ENCODE measurements at places on chromosomes 5 and 9.
A peak's percentile ranks its signal among the peaks of the same experiment; 100 is the strongest.

DNA sequence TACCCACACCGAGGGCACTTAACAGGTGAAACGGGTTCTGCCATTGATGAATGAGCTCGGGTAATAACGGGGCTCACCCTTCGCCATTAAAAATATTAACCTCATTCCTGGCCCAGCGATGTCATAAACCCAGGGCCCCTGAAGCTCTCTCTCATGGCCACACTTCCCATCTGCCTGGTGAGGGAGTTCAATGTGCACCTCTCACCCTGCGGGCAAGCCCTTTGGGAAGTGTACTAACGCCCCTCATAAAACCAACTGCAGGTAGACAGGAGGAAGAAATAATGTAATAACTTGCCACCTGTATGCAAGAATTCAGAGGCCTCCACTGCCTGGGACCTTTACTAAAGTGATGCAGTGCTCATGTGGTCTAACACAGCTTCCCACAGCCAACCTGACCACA, 35.1 kb downstream of the SHB start:
- DNase-seq: no peak

DNA sequence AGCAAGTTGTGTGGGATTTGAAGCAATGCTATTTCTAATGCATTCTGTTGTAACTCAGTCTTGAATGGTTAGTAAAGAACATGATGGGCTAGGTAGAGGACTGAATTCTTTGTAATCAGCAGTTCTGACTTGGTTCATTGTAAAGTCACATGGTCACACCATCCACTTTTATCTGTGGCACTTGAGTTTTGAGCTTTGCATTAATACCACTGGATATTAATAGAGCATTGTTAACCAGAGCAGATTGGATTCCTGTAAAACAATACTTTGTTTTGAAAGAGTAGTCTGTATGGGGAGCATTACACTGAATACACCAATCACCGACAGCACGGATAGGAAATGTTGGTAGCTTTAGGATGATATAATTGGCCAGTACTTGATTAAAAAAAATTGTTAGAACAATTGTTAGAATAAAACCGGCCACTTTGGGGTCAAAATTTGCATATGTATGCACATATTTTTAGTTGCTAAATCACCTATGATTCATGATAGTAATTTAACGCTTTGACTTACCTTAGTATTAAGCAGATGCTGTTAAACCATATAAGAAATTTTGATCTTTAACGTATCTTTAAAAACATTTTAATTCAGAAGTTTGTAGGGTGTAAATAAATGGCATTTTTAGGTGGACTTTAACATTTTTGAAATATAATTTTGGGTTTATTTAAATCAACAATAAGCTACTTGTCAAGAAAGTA, 17.4 kb downstream of the SLC12A2 start:
- DNase-seq: no peak

DNA sequence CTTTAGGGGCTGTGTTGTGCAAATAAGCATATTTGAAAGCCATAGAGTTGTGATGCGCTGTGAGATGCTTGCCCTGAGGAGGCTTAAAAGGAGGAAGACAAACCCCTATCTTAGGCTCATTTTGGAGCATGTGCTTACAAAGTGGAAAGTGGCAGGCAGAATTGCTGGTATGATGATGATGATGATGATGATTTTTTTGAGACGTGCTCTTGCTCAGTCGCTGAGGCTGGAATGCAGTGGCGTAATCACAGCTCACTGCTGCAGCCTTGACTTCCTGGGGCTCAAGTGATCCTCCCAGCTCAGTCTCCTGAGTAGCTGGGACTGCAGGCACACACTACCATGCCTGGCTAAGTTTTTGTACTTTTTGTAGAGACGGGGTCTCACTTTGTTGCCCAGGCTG, 1.7 kb downstream of the CNOT8 start:
- DNase-seq: no peak

DNA sequence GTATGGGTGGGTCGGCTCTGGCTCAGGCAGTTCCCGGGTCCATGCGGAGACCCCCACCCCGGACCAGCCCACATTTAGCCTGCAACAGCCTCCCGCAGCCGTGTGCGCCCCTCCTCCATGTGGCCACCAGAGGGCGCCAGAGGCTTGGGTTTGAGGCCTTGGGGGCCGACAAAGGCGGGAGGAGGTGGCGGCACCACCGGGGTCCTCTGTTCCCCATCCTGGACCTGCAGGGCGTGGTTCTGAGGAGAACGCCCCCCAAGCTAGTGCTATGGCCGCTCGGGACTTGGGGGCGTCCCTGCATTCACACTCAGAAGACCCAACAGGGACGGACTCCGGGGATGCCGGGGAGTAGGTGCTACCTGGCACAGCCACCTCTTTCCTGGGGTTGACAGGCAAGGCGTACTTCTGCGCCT, 16.5 kb downstream of the ASS1 start:
- peak; percentile 38 for DNase-seq

- no peak for DNase-seq
Measured at GRCh38 chr9:35869621-35870216, 482 bp downstream of the OR13J1 start.

DNA sequence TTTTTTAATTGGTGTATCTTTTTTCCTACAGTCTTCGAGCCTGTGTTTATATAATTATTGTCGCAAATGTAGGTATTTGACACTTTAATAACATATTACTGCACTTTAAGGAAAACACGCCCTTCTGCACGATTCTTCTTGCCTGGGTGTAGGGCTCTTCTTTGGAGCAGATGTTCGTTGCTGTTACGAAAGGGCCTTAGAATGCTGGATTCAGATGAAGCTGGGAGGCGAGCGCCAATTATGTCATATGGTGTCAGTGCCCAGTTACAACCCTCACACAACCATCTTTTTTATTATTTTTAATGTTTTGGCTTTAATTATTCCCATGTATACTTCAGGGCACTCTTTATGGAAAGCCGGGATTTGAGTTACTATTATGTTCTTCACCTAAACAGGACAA, 553.0 kb downstream of the EBF1 start:
- DNase-seq: no peak

- no peak for DNase-seq
Measured at GRCh38 chr5:110288766-110289511, 437.5 kb downstream of the TMEM232 start.

DNA sequence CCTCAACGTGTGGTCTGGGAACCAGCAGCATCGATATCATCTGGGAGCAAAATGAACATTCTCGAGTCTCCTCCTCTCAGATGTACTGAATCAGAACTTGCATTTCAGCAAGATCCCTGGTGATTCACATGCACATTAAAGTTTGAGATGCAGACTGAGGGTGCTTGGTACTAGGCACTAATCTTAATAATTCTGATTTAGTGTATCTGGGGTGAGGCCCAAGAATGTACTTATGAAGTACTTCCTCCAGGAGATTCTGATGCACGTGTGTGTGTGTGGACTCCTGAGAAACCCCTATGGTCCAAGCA, 56.2 kb upstream of the EQTN start:
- no peak for DNase-seq

DNA sequence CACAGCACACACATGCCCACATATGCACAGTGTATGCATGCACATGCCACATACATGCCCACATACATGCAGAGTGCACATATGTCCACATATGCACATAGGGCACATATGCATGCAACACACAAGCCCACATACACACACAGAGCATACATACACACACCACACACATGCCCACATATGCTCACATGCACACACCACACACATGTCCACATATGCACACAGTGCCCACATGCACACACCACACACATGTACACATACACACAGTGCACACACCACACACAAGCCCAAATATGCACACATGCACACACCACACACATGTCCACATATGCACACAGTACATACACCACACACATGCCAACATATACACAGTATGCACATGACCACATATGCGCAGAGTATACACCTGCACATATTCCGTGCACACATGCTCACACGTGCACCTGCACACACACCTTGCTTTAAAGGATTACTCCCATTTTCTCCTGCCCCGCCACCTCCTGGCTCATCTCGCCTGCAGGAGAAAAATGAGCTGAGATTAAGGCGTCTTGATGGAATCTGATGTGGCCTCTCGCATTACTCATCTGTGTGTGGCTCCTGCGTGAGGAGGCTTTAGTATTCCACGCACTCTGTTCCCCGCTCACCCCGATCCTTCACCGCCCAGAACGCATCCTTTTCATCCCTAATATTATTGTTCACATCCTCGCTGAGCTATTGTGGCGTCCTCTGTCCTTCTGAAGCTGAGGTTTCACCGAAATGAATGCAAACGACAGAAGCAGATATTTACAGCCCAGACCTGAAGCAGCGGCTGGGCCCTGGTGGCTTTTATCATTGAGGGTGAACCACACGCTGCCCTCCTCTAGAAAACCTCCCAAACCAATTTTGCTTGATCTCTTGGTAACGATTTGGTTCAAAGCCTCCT, 182.7 kb downstream of the OLFM1 start:
- no peak for DNase-seq

DNA sequence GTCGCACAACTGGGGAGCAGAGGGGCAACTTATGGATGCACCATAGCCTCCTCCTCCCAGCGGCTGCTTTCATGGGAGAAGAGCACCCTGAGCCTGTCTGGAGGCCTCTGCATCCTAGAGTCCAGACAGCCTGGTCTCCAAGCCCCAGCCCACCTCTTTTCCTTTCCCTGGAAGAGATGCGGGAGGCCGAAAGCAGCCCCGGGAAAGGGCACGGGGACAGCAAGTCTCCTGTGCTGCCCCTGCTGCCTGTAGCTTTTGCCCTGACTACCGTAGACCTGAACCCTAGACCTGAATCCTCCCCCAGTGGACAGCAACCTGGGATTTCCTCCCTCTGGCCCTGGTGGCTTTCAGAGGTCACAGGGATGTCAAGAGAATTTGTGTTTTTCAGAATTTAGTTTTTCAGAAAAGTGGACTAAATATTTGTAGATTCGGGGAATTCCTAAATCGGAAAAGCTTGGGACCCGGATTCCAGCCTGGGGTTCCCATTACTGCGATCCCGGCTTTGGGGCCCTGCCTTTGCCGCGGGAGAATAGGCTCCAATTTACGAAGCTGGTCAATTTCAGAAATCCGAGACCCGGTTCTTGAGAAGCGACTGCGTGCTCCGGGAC, 4.3 kb upstream of the PITX1 start:
- DNase-seq: no peak

DNA sequence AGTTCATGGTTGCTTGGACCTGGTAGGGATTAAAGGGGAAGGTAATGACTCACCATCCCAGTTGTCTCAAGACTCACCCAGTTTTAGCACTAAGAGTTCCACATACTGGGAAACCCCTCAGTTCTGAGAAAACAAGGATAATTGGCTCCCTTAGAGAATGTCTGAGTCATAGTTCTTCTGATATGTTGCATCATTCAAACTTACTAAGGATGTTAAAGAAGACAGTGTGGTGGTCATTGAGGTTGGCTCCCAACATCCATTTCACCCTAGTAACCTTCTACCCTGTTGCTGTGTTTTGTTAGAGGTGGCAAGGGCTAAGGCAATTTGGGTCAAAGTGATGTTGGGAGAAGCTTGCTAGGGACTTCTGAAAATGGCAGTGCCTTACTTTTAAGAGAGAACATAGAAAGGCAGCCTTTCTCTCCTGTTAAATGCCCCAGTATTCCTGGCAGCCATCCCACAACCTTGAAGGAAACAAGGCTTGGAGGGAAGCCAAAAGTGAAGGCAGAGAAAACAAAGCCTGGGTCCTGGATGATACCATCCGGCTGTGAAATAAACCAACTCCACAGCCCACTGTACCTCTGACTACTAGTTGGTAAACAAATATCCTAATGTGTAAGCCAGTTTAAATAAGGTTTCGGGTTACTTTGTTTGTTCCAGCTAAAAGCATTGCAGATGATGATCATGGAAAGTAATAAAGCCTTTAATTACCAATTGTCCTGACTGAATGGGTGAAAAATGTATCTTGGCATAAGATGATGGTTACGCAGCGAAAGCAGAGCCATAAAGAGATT, 80.4 kb upstream of the ADAMTSL1 start:
- DNase-seq: no peak

GRCh38 chr9:33880211-33881089, 63.5 kb downstream of the UBE2R2 start:
- no peak for DNase-seq

DNA sequence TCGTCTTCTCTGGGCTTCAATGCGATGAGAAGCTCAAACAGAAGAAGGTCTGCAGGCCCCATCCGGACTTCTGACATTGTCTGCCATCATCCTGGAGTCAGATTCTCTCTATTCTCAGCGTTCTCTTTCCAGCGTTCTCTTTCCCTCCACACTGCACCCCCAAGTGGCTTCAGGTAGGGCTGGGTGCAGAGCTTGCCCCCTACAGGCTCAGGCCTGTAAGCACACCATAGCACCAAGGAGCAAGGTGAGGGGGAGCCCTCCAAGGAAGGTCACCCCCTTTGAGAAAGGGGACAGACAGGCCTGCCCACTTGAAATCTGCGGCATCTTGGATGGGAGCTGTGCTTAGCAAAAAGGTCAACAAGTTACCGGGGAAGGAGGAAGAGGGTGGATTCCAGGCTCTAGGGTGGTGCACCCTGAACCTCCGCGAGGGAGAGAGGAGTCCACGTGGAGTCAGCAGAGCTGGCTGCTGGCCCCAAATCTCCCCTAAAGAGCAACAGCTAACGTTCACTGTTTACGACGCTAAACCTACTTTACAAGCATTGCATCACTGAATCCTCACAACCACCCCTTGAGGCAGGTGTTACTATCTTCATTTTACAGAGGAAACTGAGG, 27.5 kb downstream of the GPX3 start:
- DNase-seq: no peak

DNA sequence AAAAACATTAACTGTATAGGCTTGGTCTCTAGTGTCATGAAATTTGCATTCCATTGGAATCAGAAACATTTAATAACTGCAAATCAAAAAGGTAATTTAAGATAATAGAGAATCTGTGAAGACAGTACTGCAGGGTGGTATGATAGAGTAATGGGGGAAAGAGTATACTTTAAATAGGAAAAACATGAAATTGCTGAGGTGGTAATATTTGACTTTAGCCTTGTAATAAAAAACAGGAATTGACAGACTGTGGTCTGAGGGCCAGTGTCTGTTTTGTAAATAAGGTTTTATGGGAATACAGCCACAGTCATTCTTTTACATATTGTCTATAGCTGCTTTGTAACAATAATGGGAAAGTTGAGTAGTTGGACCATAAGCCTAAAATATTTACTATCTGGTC, 162.3 kb downstream of the RANBP17 start:
- DNase-seq: no peak

GRCh38 chr5:175897285-175897684, 25.9 kb downstream of the CPLX2 start:
- DNase-seq: no peak

DNA sequence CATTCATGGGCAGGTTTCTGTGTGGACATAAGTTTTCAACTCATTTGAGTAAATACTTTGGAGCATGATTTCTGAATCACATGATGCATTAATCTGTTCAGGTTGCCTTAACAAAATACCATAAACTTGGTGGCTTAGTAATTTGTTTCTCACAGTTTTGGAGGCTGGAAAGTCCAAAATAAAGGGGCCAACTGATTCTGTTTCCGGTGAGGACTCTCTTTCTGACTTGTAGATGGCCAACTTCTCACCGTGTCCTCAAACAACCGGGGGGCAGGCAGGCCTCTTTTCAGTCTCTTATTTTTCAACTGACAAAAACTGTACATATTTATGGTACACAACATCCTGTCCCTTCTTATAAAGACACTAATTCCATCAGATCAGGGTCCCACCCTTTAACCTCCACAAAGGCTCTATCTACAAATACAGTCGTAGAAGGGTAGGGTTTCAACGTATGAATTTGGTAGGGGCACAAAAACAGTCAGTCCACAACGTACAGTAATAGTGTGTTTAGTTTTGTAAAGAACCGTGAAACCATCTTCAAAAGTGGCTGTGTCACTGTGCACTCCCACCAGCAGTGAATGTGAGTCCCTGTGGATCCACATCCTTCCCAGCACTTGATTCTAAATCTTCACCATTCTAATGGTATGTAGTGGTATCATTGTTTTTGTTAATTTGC, 37.2 kb downstream of the MLLT3 start:
- DNase-seq: no peak

- DNase-seq: no peak
Measured at GRCh38 chr9:78714576-78714975, 417.7 kb downstream of the PSAT1 start.

Data from amygdala (tissue), 56 donors.